ENCODE measurements at places on chromosomes 5 and 9.

- DNase-seq, result no peak
Measured at GRCh38 chr9:99472240-99472915, 250.3 kb downstream of the SEC61B start.

DNA sequence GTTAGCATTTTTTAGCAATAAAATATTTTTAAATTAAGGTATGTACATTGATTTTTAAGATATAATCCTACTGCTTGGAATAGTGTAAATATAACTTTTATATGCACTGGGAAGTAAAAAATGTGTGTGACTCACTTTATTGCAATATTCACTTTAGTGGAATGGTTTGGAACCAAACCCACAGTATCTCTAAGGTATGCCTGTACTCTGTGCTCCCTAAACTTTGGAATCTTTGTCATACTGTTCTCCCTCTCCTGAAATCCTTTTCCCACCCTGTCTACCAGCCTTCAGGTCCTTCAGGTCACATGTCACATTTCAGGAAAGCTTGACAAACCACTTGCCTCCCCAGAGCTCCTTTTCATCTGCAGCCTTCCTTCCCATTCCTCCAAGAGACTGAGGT lies 308.7 kb downstream of the SPOCK1 start:
- no peak for DNase-seq

- no peak for DNase-seq
Measured at GRCh38 chr9:92723299-92723625, 41.4 kb downstream of the BICD2 start.

DNA sequence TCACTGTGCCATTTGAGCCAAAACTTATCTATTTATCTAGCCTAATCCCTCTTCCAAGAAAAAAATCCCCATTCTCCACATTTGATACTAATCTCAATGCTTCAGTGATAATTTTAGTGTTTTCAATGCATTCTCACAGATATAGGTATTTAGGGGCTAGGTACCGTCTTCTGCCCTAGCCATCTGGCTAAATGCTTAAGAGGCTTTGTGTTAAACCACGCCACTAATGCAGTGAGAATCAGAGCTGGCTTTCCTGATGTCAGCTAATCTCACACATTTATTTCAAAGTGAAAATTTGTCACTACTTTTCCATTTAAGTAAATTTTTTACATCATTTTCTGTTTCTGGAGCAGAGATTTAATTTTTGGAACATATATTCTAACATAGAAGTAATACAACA lies 479.7 kb downstream of the MAN2A1 start:
- DNase-seq, result no peak

DNA sequence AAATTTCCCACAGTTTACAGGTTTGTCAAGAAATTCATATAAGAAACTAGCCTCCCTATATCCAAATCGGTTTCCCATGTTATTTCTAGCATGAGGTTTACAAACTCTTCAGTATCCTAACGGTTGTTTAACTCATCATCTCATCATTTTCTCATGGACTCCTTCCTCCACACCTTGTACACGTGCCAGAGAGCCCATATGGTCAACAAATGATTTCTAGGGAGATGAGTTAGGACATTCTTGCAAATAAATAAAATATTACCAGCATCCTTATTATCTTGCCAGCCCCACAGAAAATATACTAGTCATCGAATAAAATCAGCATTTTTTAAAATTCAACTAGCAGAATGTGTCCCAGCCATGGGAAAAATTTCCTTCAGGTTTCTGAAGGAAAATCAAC lies 285.2 kb downstream of the EBF1 start:
- no peak for DNase-seq

DNA sequence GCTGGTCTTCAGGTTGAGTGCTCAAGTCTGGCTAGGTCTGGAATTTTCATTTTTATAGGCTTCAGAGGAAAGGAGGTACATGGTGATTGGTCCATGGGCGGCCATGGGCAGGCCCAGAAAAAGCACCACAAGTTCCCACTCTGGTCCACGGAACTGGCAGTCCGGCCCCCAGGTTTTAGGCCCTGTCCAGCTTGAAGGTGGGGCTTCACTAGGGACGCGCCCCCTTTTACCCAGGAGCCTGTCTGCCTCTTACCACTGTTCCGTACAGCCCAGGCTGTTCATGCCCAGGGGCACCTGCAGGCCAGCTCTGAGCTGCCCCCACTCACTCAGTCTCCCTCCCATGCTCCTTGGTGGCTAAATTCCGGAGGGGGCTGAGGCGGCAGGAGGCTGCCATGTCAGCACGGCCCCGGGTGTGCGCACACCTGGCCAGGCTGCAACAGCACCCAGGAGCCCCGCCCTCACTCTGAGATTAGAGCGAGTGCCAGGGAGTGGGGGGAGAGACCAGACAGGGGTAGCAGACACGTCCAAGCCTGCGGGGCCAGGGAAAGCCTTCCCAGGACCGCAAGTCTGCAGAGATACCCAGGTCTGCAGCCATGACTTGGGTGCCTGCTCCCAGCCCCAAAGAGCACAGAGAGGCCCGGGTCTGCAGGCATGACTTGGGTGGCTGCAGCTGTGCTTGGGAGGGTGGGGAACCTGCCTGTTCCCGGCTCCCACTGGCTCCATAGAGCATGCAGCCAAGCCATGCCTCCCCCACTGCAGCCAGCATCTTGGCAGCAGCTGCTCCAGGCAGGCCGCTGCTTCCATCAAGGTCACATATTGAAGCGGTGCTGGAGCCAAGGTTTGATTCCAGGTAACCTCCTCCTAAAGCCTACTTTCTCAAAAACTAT lies 390.2 kb upstream of the SGCD start:
- no peak for DNase-seq

- DNase-seq, result no peak
Measured at GRCh38 chr9:2630158-2630557, 8.6 kb downstream of the VLDLR start.

DNA sequence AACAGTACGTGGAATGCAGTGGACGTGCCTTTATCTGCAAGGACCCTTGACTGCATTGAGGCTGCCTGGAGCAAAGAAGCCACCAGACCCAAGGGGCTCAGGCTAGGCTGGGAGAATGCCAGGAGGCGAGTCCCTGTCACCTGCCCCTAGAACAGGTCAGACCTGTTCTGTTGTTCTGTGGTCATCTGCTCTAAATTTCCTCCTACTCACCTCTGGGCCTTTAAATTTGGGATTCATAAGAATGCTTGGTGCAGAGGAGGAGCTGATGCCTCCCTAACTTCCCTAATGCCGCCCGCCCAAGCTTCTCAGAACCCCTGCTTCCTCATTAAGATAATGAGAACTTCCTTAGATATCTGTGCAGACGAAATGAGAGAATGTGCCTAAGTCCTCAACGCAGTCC lies 32.0 kb downstream of the DAPK1 start:
- no peak for DNase-seq

- DNase-seq, result no peak
Measured at GRCh38 chr9:113953531-113953930, 77.4 kb downstream of the ZNF618 start.

DNA sequence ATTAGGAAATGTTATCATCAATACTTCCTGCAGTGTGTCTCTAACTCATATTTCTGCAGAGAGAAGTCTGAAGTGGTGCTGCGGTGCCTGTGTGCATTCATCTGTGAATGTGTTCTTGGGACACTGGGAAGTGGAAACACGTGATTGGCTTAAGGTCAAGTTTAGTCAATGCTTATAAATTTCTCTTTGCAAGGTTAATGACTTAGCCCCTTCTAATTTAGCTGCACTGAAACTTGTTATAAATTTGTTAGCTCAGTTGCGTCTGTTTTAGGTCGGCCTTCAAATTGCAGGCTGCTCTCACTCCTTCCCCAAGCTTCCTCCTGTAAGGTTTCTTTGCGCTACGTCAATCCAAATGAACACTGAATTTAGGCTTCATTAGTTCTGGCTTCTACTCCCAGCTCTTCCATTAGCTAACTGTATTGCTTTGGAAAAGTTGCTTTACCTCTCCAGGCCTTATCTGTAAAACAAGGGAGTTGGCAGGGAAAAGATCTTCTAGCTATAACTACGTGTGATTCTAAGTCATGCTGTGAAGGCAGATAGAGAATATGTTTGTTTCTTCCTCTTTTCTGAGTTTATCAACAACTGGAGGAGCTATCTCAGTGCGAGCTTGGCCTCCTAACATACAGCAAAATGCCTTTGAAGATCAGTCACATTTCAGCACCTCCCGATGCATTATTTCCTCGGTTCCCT lies 341.8 kb downstream of the NFIB start:
- DNase-seq, result no peak

- DNase-seq, result no peak
Measured at GRCh38 chr9:127803507-127804352, 1.0 kb downstream of the FPGS start.

DNA sequence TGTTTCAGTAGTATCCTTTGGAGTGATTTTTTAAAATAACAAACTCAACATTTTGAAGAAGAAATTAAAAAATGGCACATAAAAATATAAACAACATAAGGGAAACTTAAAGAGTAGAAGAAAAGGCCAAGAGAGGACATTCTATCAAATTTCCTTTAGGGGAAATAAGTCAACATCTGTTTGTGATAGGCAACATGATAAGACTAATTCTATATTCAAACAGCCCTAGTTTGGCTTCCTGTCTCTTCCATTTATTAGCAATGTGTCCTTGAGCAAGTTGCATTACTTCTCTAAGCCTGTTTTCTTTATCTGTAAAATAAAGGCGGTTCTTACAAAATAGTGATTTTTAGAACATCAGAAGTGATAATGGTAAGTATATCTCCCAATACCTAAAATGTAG lies 24.7 kb downstream of the TYRP1 start:
- no peak for DNase-seq

DNA sequence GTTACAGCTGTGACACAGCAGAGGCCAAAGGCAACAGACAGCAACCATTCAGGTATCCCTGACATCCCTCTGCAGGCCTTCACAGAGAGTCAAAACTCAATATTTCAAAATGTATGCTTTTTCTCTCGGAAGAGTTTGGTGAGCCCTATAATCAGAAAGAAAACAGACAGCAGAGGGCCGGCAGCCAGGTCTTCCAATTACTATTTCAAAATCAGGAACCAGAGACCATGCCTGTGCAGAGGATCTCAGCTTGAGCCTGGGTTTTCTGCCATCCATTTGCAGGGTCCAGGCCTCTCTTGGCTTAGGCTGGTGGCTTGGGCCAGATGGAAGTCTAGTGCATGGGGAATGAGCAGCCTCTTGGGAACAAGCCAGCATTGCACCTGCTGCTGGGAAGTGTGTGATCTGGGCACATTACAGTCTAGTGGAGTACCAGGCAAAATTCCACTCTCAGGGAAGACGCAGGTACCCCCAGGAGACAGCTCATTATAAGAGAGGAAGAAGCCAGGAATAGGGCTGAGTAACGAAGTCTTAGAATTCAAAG lies 231.3 kb downstream of the ENC1 start:
- no peak for DNase-seq

DNA sequence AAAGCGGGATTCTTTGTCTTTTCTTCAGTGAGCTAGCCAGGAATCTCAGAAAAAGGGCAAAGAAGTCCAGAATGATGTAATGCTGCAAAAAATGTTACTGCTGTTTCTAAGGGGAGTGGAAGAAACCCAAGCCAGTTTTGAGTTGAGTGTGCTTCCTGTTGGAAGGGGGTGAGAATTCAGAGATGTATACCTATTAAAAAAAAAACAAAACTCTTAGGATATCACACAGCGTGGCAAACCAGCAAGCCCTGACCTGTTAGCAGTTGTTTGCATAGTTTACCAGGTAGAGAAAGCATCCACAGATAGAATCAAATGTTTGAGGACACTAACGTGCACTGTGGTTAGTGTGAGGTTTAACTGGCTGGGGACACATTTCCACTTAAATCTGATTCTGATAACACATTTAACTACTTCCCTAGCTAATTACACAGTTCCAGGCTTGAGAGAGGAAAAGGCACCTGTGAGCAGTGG lies 11.4 kb downstream of the BASP1 start:
- no peak for DNase-seq

DNA sequence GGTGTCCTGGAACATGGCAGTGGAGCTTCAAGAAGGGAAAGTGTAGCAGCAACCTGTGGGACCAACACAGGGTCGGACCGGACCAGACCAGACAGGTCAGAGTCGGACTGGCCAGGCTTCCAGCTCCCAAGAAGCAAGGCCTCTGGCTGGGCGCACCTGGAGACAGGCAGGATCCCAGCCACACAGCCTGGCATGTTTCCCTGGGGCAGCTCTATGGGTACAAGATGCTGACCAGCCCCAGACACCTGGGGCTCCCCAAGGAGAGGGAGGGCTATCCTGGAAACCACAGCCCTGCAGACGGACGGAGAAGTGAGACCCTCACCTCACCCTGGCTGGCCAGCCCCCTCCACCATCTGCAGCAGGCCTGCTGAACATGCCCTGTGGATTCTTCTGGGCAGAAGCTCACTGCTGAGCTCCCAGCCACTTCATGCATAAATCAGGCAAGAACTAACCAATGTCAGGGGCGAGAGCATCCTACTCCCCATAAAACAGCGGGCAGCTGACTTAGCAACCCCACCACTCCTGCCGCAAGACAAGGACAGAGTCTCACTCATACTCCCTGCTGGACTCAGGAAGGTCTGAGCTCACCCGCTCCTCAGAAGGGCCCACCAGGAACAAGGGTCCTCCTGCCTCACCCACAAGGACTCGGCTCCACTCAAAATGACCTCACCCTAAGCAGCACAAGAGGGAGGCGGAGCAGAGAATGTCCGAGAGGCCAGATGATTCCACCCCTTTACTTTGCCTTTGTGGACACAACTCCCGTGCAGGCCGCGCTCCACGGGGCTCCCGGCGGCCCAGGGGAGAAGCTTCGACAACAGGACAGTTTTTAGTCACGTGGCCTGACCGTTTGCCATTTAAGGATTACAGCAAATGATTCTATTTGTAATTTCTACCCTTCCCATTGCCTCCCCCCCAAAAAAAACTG lies 2.9 kb upstream of the DPH7 start:
- DNase-seq, result no peak

DNA sequence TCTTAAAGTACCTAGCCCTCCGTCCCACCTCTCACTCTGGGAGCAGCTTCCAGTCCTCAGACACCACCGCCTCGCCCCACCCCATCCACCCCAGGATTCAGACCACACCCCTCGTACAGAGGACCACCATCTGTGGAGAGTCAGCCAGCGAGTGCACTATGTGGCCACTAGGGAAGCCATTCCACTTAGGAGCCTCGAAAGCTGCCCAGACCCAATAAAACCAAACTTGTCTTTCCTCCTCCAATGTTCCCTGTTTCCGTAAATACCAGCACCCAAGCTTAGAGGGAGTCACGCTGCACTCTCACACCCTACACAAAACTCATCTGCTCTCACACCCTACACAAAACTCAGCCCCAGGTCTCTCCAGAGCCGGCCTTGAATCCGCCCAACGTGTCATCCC lies 1.9 kb downstream of the GCNT4 start:
- DNase-seq, result no peak

DNA sequence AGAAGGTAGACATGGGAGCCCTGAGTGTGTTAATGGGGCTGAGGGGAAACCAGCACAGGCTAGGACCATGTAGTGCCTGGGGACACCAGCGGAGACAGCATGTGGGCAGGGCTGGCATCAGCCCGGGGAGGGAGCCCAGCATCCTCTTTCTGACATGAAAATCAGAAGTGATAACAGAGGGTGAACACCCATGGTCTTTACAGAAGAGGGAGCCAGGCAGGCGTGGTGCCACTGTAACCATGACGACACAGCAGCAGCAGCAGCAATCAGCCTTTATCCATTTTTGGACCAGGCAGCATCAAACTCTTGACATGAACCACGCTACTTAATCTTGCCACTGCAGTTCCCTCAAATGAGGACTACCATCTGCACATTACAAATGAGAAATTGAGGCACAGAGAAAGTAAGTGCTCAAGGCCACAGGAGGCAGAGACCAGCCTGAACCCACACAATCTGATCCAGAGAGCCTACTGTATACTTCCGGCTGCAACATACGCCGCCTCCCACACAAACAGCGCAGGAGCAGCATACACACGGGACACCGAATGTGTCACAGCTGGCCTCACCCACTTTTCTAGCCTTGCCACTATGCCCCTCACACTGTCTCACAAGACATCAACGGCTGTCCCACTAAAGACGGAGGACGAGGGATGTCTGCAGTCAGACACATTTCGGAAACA lies 23.8 kb downstream of the CAMSAP1 start:
- no peak for DNase-seq
